ENCODE measurements at places on chromosomes 1 and 21. TPM values are rescaled to one million over a fixed set of nuclear protein-coding genes. Genes with fewer than 3 reads are reported as not detected.

SLAMF7 gene
- 0.38 TPM for polyA plus RNA-seq

TMPRSS3 gene
- 3.1 TPM for polyA plus RNA-seq

- DNase-seq = no peak
These were observed 3.7 kb downstream of the LAMTOR5 start for GRCh38 chr1:110403805-110404204.

DNA sequence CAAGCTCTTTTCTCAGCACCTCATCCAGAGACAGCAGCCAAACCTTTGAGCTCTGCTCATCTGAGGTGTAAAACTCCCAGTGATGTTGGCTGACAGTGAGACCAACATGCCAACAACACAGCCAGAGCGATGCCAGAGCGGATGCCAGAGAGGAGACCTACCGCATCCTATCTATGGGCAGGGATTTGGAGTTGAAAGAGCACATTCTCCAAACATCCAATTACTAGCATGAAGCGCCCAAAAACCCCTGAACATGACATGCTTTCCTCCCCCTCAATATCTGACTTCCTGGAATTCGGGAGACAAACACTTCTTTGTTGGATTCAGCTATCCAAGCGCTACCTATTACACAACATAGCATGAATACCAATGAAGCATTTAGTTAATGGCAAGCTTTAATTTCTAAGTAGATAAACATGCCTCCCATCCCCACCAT, 23.1 kb upstream of the PAXBP1 start:
- DNase-seq = no peak
